ENCODE measurements at places on chromosomes 12 and 14.

DNA sequence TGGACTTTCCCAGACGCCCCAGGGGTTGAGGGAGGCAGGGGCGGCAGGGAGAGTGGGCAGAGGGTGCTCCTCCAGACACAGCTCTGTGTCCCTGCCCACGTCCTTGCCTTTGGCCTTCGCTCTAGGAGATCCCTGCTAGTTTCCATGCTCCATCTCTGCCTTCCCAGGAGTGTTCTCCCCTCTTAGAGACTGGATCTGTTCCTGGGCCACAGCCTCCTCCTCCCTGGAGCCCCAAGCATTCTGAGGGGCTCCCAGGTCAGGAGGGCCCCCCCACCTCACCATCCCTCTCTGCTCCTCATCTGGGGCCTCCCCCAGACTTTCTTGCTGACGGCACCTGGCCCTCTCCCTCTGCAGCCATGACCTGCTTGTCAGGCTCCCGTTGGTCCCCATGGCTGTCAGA, 216.0 kb upstream of the FKBP4 start:
- no peak for DNase-seq

- DNase-seq = no peak
Measured at GRCh38 chr12:104958805-104959334, 780 bp upstream of the SLC41A2 start.

DNA sequence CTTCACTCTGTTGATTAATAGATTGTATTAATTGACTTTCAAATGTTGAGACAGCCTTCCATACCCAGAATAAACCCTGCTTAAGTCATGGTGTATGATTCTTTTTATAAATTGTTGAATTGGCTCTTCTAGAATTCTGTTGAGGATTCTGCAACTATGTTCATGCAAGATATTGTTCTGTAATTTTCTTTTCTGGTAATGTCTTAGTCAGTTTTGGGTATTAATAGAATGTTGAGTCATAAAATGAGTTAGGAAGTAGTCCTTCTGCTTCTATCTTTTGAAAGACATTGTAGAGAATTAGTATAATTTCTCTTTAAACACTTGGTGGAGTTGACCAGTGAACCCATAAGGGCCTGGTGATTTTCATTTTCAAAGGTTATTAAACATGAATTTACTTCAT, 958.9 kb downstream of the LRFN5 start:
- no peak for DNase-seq

DNA sequence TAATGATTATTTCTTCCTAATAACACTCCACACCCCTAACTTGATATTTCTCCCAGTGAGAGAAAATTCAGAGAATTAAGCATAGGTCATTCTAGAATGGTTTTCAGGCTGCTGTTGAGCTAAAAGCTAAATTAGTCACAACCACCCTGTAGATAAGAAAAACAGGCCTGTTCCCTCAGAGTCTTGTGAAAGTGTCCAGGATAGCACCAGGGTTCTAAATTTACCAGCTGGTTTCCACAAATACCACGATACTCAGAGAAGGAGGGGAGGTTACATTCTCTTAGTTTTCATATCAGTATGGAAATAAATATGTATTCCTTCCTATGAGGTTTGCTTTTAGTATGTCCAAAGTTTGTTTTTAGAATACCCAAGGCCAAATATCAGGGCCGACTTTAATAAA, 66.0 kb upstream of the YARS2 start:
- no peak for DNase-seq

DNA sequence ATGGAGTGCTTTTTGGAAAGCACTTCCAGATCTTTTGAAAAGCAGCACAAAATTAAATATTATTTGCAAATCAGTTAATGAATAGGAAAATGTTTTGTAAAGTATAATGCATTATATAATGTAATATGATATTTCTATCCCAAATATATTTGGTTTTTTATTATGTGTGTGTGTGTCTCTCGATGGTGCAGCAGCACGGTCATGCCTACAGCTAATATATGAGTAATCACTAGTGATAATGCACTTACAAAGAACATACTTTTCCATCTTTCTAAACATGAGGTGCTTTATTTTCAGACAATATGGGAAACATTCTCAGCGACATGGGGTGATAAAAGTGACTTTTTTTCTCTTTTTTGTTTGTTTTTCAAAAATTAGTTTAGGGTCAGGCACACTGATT, 1.3 kb upstream of the EEA1 start:
- DNase-seq = no peak

DNA sequence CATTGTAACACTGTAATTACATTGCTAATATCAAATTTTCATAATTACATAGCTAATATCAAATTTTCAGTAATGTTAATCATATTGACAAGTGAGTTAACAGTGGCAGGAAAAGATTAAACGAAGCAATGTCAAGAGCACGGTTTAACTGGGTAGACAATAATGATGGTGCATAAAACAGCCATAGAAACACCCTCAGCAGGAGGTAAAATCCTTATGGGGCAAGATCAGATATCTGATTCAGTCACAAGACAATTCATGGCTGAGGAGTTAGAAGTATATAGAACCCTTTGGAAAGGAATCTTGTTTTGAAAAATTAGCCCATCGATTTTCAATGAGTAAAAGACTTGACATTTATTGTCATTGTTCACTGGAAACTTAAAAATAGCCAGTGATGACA, 190.6 kb downstream of the SLC2A13 start:
- no peak for DNase-seq

- no peak for DNase-seq
Measured at GRCh38 chr12:109137055-109137454, 20.7 kb downstream of the ACACB start.

DNA sequence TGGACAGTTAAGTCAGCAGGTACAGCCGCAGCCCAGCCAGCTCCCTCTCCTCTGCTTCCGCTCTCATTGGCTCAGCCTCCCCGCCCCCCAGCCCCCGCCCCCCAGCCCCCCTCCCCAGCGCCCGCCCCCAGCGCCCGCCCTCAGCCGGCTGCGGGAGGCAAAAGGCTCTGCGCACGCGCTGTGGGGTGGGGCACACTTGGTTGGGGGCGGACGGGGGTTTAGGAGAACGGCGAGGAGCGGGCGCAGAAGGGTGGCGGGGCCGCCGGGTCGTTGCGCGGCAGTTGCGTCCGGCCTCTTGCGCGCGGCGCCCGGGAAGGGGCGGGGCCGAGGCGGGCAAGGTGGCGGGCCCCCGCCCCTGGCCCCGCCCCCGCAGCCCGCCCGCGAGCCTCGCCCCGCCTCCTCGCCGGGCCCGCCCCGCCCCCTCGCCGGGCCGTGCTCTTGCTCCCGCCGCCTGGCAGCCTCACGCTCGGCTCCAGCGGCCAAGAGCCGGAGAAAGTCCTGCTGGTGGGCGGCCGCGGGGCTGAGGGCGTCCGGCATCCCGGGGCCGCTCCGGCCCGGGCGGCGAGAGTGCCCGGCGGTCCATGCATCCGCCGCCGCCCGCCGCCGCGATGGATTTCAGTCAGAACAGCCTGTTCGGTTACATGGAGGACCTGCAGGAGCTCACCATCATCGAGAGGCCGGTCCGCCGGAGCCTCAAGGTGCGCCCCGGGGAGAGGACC, at the start of gene PPP4R4:
Gene PPP4R4, plus strand, starts transcription at position 438 of the 719 bp plus-strand sequence. Its CDS starts 144 bp downstream, at position 582.
- peak; percentile 74 for DNase-seq

- no peak for DNase-seq
Measured at GRCh38 chr12:91717804-91718203, 427.8 kb downstream of the BTG1 start.

- DNase-seq = no peak
Measured at GRCh38 chr14:28704153-28704552, 62.4 kb upstream of the FOXG1 start.

DNA sequence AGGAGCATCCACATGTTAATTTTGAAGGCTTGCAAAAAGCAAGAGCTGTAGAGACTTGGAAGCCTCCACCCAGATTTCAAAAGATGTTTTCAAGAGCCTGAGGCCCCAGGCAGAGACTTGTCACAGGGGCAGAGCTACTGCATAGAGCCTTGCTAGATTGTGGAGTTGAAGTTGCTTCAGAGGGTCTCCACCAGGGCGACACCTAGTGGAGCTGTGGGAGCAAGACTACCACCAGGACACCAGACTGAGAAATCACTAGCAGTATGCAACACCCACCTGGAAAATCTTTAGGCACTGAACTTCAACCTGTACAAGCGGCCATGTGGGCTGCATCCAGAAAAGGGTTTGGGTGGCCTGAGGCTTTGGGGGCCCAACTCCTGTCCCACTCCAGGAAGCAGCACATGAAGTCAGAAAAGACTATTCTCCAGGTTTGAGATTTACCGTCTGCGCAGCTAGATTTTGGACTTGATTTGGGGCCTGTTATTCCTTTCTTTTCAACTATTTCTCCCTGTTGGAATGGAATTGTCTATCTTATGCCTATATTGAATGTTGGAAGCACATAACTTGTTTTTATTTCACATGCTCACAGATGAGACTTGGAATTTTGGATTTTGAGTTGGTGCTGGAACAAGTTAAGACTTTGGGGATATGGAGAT, 508.6 kb downstream of the FLRT2 start:
- no peak for DNase-seq

- DNase-seq = no peak
Measured at GRCh38 chr12:49232940-49233841, 31.7 kb upstream of the TUBA1C start.

DNA sequence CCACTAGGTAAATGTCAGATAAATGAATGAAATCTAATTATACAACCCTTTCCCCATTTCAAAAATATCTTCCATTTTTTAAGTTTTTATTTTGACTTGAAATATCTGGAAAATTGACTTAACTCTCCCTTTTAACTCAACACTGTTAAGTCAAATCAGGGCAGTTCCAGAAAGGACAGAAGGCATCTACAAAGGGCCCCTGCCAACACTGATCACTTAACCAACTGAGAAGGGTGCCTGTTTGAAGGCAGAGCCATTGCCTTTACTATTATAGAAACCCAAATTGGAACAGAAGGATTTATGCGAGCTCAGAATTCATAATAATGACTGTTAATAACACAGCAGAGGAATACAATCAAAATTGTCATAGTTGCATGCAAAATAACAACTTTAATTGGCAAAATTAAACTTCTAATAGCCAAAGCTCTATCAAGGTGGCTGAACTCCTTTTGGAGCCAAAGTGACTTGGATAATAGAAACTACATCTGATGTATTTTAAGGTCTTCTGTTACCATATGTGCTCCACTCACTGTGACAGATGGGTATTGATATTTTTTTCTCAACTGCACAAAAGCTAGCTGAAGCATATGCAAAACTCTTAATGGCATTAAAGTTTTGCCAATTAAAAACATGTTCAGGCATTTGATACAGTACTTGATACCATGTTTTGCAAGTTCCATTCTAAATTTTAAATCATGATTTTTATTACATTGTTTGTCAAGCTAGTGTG, 383.8 kb downstream of the NOVA1 start:
- DNase-seq = no peak

DNA sequence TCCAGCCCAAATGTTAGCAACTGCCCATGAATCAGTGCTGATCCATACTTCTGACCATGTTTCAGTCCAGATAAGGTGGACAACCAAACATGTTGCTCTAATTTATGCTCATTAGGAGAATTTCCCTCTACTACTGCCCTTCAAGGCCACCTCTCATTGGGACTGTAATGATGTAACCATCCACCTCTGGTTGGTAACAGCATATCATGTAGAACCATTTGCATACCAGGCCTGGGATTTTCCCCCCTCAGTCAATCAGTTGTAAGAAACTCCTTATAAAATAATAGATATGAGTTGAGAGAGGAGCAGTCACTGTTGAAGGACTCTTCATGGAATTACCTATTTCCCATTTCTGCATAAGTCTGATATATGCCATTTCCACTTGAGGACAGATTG, 17.8 kb upstream of the YAF2 start:
- DNase-seq = no peak

DNA sequence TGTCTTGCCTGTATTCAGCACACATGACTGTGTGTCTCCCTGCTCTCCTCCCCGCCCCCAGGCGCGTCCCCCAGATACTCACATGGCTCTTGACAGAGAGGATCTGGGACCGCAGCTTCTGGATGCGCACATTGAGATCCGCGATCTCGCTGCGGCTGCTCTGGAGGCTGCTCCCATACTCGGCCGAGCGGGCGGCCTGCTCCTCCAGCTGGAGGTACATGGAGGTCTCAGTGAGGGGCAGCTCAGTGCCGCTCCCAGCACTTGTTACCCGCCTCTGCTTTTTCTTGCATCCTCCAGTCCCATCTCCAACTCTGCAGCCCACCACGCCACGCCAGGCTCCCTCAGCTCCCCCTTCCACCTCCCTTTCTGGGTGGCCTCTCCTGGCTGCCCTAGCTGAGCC, 18.9 kb downstream of the KRT80 start:
- no peak for DNase-seq

DNA sequence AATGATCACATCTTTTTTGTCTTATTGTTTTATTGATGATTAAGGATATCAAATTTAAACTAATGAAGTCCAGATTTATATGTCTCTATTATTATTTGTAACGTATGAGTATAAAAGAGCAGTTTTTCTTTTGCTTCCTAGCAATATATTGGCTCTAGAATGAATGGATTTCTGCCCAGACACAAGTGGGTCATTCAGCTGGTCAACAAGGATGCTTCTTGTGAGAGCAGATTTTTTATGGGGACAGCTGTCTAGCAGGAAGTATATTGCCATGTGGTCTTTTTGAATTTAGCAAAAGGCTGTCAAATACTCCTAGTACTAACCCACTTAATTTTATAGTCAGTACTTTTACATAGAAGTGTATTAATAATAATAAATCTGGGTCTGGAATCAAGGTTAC, 1071.1 kb upstream of the FLRT2 start:
- DNase-seq = peak; percentile 48

- no peak for DNase-seq
Measured at GRCh38 chr12:22287776-22288621, 46.5 kb downstream of the ST8SIA1 start.

DNA sequence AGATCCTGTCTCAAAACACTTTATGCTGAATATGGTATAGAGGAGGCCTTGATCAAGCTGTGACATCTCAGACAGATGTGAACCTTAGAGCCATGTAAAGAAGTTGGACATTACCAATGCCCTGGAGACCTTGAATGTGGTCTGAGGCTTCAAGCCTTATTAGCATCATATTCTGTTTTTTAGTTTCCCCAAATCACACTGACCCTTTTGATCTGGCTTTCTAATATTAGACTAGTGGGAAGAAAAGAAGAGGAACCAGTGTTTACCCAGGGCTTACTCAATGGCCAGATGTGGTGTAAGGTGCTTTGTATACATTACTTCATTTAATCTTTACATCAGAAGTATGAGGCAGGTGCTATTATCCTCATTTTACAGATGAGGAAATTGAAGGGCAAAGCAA, 10.6 kb upstream of the TBPL2 start:
- no peak for DNase-seq

GRCh38 chr12:4387607-4388006, 8.1 kb upstream of the FGF23 start:
- DNase-seq = no peak

DNA sequence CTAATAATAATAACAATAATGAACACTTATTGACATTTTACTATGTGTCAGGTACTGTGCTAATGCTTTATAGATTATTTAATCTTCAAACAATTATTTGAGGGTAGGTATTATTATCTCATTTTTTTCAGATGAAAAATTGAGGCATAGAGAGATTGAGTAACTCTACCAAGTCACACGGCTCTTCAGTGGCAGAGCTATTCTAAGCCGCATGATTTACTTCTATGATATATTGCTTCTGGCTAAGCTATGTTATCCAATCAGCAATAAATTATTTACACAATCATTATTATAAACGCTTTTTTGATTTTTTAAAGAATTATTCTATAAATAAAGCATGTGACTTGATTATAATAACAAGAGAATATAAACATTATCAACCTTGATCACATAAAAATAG, 80.0 kb downstream of the TMEM30B start:
- DNase-seq = no peak

GRCh38 chr14:21194597-21194996, 38.7 kb upstream of the OR5AU1 start:
- DNase-seq = no peak
